Body of pancreas (tissue), 4 donors: ENCODE measurements at places on chromosomes 16 and 17. TPM values are rescaled to one million over a fixed set of nuclear protein-coding genes. Genes with fewer than 3 reads are reported as not detected.

KRTAP2-2 gene
- not detected for total RNA-seq

SLC52A1 gene
- total RNA-seq: not detected

DNA sequence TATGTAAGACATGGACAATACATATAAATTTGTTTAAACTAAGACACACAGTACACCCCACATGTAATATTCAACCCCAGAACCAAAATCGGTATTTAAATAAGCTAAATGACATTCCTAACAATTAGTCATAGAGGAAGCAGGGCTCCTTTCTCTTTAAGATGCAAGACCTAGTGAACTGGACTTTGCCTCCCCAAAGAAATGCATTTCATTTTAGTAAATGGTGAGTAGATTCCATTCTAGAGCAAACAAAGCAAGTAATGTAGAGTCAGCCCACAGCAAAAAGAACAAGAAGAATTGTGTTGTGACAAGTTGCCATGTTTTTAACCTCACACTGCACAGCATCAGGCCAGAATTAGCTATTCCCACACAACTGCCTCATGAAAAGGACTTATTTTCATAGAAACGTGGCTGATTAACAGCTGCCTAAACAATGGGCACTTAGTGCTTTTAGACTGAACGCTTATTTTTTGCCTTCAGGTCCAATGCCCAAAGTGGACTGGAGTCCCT is 14.4 kb downstream of the DNAJC7 start:
- H3K4me3 ChIP-seq: no peak overlapping the region
- H3K27ac ChIP-seq: peak overlapping the region; percentile 30
- peaks cover 7% of the 10 kb centered on the region for H3K36me3 ChIP-seq
- peaks cover 11% of the 10 kb centered on the region for H3K4me1 ChIP-seq
- no peaks in the 10 kb centered on the region for H3K27me3 ChIP-seq

DNA sequence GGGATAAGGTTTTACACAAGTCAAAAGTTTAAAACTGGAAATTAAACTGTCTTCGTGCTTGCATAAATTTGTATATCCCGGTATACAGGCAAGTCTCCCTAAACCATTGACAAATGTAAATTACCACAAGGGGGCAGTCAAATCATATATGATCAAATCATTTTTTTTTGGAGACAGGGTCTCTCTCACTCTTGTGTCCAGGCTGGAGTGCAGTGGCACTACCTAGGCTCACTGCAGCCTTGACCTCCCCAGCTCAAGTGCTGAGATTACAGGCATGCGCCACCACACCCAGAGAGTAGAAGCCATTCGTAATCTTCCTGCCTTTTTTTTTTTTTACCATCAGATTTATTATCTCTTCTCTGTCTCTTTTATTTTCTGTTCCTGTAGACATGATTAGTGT is 18.5 kb downstream of the TOP2A start:
- no peaks in the 10 kb centered on the region for H3K4me1 ChIP-seq
- no peak overlapping the region for H3K27ac ChIP-seq
- H3K36me3 ChIP-seq: no peaks in the 10 kb centered on the region
- no peaks in the 10 kb centered on the region for H3K27me3 ChIP-seq

IGF2BP1 gene
- total RNA-seq: not detected

CCL13 gene
- total RNA-seq: not detected

GRCh38 chr17:33684735-33685134 is 391.6 kb upstream of the ASIC2 start:
- H3K4me3 ChIP-seq: no peak overlapping the region
- H3K27ac ChIP-seq: no peak overlapping the region
- DNase-seq: no peak

DNA sequence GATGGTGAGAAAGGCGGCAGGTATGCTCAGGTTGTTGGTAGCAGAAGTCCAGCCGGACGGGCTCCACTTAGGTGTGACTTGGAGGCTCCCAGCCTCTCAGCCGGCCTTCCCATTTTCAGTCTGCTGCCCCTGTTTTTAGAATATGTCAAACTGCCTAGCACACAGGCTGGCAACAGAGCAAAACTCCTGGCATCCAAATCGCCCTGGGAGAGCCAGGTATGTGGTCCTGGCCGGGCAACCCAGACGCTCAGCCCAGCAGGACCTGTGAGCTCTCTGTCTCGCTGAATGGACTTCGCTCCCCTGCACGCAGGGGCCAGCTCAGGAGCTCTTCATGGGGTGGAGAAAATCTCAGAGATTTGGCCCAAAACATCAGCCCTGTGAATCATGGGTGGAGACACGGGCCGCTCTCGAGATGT is 147.9 kb upstream of the CHMP6 start:
- H3K4me3 ChIP-seq: no peak overlapping the region
- H3K27ac ChIP-seq: no peak overlapping the region
- H3K4me1 ChIP-seq: no peaks in the 10 kb centered on the region

- no peaks in the 10 kb centered on the region for H3K4me1 ChIP-seq
- no peak overlapping the region for H3K27ac ChIP-seq
- H3K36me3 ChIP-seq: no peaks in the 10 kb centered on the region
- no peaks in the 10 kb centered on the region for H3K27me3 ChIP-seq
Observed at GRCh38 chr17:81456091-81456490, 56.5 kb downstream of the ACTG1 start.

CDH3 gene
- 4.7 TPM for total RNA-seq
